Activated effector memory CD4-positive, alpha-beta T cell treated with anti-CD3 and anti-CD28 coated beads, Interleukin-2, amount 50 U/mL, for 16 hours (primary cell): ENCODE measurements at places on chromosomes 7 and 10.

- DNase-seq = peak; percentile 38
Measured at GRCh38 chr7:156175003-156175402, 362.7 kb upstream of the SHH start.

- no peak for DNase-seq
Measured at GRCh38 chr10:103557455-103557854, 64.0 kb downstream of the NEURL1 start.

DNA sequence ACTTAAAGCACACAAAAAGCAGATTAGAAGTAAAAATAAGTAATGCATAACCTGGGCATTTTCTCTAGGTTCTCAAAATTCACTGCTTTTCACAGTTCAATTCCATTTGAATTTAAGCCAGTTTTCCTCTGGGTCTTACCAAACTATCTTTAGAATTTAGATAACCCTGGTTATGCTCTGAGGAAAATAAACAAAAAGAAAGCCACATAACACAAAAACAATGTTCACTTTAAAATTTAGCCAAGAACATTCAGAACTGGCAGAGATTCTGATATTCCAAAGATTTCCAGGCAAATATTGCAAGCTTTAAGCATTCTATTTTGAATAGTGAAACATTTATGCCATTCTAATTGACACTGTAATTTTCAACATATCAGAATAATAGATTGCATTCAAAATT, 50.7 kb upstream of the PRKG1 start:
- DNase-seq = no peak

DNA sequence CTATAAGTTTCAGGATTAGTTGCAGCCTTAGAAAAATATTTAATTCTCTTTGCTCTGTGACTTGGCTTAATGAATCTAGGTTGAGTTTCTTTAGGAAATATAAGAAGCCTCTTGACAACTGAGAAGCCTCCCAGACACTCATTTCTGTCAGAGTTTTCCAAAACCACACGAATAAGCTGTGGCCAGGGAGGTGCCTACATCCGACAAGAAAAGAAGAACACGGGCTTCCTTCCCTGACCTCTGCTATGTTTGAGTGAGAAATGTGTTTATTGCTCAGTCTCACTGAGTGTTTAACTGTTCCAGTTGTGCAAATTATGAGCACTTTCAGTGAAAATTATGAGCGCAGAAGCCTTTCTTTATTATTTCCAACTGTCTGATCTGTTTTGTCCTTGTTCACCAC, 105.0 kb downstream of the TRIL start:
- no peak for DNase-seq

GRCh38 chr10:11598712-11599397, 12.6 kb downstream of the USP6NL start:
- no peak for DNase-seq

DNA sequence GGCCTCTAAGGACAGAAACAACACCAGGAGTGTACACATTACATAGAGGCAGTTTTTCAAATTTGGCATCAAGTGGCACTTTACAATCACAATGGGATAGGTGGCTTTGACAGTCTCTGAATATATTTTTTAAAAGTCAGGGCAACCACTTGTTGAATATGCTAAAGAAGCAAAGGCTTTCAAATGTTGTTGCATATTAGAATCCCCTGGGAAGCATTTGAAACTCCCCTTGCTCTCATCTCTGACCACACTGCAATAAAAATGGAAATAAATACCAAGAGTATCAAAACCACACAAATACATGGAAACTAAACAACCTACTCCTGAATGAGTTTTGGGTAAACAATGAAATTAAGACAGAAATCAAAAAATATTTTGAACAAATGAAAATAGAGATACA, 106.5 kb upstream of the RAB11FIP2 start:
- no peak for DNase-seq

DNA sequence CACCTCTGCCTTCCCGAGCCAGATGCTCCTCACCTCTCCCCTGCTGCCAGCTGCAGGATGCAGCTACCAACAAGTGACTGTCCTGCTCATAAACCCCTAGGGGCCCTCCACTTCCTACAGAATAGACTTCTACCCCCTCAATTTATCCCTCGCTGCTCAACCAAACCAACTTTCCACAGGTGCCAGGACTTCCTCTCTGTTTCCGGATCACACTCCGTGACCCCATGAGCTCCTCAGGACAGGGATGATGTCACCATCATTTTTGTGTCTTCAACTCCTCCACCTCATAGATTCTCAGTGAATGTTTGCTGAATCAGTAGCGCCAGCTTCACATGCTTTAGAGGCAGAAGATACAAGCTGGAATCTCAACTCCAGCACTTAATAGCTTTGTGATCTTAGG, 25.8 kb upstream of the ADRB1 start:
- DNase-seq = no peak

DNA sequence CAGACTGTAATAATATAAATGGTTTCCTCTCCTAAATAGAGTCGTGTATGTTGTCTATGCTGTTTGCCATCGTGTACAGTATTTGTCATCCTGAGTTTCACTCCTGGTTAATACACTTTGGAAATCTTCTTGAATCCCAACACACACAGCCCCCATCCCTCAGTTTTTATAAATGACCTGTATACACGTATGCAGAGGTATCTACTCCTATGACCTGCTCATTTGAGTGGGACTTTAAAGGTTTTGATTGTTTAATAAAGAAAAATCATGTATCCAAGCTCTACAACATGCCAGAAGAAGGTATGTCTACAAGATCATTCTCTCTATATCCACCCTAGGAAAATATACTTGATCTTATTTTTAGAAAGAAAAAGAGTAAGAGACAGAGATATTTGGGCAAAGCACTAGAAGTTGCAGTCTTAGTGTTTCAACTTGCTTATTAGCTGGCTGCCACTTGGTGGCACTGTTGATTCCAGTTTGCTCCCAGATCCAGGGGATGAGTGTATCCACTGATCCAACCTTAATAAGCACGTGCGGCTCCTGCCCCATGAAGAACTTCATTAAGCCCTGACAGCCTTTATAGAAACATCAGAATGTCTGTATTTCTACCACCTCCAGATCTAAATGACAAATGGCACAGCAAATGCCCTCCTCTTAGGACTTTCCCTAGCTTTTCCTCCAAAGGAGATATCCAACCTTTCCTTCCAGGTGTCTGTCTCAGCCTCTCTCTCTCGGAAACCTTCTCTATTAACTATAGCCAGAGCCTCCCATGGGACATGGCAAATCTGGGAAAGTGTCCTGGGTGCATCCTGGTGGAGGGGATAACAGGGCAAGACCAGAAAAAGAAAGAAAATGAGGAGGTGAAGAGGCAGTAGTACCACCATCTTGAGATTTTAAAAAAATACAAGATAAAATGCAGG, 181.6 kb upstream of the NEBL start:
- DNase-seq = no peak

GRCh38 chr7:100372256-100372655, 1.0 kb upstream of the PILRA start:
- no peak for DNase-seq

DNA sequence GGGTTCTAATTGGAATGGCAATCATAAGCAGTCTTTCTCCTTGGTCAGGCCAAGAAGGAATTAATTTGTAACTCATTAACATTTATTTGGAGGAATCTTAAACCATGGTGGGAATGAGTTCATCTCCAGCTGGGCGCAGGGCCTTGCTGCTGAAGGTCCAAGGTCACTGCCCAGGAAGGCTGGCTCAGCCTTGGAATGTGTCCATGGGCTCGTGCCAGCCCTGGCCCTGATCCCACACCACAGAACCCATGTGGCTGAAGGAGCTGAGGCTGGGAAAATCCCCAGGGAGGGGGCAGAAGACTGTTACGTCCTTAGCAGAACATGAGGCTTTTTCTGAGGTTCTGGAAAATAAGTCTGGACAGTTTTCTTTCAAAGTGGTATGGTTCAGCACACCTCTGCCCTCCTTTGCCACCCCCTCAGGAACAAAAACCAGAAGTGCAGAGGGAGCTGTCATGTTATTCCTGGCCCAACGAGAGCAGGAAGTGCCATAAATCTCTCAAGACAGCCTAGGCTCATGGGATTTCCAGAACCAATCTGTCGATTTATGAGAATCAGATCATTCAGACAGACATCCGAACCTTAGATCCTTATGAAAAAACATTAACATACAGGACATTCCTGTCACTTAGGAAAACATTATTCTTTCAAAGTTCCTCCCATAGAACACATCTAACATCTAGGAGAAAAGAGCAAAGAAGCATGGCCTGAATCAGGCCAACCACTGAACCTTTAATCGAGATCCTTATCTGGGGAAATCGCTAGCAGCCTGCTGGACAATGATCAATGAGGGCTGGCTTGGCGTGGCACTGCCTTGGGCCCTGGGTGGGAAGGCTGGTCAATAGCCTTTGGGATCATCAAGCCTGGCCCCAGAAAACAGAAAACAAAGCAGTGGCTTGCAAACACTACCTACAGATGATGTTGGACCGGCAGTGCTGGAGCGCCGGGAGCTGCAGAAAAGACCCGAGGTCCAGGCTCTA, 134.3 kb downstream of the TAX1BP1 start:
- DNase-seq = no peak

- no peak for DNase-seq
Measured at GRCh38 chr10:78121801-78122200, 88.1 kb downstream of the RPS24 start.

DNA sequence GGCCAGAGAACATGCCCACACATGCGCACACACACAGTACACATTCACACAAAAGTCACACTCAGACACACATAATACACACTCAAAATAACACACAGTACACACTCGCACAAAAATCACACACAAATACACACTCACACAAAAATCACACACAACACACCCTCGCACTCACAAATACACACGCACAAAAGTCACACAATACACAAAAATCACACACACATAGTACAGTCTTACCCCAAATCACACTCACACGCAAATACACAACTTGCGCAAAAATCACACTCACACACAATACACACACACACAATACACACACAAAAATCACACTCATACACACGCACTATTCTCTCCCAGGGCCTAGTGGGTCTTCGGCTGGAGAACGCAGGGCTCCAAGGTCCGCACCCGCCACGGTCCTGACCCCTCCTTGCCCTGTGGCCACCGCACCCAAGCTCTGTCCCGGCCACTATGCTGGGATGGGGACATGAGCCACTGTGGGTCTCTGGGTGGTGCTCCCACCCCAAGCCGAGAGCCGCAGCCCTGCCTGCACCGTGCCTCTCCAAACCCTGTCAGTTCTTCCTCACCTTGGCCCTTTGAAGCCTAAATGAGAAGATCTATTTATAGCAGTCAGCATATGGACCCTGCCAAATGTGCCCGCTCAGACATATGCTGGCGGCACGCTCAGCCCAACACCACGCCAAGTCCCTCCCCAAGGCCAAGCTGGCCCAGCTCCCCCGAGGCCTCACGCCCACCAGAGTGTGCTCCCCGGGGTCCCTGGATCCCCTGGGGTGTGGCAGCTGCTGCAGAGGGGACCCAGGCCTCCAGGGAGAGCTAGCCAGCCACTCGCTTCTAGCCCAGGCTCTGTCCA, 55.9 kb downstream of the ELFN1 start:
- no peak for DNase-seq

GRCh38 chr10:44859546-44860285, 51.4 kb upstream of the TMEM72 start:
- no peak for DNase-seq

GRCh38 chr7:138568655-138569054, 108.6 kb downstream of the TRIM24 start:
- DNase-seq = no peak

- DNase-seq = no peak
Measured at GRCh38 chr10:129850790-129851189, 113.3 kb downstream of the EBF3 start.

GRCh38 chr7:30091491-30091912, 43.3 kb upstream of the MTURN start:
- DNase-seq = no peak
